Right hindlimb (tissue), 1 donor: ENCODE measurements at places on chromosomes 7 and 10.

DNA sequence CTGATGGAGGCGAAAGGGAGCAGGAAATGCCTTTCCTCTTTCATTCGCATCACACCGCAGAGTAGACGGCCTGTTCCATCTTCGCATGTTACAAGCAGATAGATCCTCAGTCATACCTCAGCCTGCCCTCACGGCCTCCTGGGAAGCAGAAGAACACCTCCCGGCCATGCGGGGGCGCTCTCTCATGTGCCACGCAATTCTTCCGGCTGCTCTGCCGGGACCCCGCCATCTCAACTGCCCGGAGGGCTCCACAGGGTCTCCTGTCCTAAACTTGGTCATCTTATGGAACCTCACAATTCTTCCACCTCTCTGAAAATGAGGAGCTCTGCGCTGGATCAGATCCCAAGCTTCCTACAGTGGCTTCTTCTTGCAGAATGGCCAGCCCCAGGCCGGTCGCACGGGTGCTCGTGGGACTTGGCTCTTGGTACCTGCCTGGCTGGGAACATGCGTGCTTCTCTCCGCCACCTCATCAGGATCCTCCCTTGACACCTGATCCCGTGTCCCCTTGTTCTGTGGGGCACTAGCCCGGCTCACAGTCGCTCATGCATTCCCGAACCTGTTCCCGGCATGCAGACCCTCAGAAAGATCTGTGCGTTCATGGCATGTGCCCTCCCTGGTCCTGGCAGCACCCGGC lies 262.8 kb upstream of the SHH start:
- no peak for DNase-seq

DNA sequence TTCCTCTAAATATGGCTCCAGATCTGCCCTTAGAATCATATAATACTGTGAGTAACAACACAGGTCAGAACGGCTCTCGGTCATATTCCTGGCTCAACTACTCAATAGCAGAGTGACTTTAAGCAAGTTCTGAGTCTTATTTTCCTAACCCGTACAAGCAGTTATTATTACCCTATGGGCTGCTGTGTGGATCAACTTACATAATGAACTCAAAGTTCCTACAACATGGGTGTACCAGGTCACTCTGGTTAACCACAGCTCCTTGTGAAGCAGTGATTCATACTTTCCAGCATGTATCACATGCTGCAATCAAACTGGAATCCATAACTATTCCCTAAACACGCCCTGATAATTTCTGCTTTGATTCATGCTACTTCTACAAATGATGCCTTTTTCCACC lies 107.3 kb downstream of the LRRN3 start:
- no peak for DNase-seq

DNA sequence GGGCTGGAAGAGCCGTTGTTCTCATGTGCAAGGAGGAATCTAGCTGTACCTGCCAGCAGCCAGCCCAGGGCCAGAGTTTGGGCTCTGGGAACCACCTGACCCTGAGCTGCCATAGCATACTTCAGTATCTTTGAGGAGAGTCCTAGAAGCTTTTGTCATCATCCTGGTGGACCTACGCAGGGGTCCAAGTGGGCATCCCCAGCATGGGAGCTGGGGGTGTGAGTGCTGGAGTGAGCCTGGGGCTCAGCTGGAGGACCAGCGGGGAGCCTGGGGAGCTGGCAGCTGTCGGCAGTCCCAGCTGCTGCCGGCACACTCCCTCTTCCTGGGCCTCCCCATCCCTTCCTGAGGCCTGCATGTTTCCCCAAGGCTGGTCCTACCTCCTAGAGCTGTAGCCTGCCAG lies 32.5 kb downstream of the C10orf105 start:
- DNase-seq, result no peak

- DNase-seq, result no peak
These were observed 68.5 kb downstream of the CDC14C start for GRCh38 chr7:48992816-48993215.

DNA sequence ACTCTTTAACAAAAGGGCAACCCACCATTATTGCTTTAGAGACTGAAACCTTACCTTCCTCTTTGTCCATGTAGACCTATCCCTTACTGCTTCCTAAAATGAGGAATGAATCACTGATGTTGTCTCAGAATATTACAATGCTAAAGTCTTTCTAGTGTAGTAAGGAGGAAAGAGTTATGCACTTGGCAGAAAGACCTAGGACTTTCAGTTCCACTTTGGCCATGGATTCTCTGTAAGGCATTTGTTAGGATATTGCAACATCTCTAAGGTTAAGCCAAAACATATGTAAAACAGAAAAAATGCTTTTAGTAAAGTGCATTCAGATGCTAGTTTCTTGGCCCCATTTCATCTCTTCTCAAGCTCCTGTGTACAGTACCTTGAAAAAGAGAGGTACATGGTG lies 230.9 kb downstream of the PARD3 start:
- no peak for DNase-seq

- no peak for DNase-seq
These were observed 308.4 kb downstream of the ZNF248 start for GRCh38 chr10:37549054-37549453.

- no peak for DNase-seq
These were observed 333.8 kb downstream of the BBS9 start for GRCh38 chr7:33463131-33463530.

GRCh38 chr7:150323682-150324372 lies 482 bp upstream of the ACTR3C start:
- DNase-seq, result no peak

DNA sequence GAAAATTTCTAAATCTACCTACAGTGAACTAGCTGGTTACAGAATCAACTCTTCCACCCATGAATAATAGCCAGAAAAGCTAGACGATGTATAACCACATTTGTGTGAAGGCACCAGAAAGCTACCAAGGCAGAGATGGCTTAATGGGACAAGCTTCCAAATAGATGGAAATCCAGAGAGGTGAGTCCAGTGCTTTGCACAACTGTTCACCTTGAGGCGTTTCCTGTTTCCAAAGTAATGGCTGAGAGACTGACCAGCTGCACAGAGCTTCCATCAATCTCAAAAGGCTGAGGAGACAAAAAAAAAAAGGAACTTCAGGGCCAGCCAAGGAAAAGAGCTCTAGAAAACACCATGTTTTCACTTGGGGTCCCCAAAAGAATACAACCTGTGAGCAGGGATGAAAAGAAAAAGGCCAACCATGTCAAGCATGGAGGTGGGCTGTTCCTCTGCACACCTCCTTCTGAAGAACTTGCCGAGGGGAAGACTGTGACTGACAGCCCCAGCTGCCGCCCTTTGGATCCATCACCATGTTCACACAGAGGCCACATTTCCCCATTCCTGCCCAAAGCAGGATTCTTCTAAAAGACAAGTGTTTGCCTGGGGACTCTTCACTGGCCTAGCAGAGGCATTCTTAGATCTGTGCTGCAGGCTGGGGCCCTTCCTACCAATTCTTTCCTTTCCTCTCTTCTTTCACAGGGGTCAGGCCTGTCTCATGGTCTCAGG lies 72.9 kb downstream of the ARHGAP21 start:
- no peak for DNase-seq

GRCh38 chr7:142481548-142481947 lies 223.7 kb upstream of the PRSS58 start:
- DNase-seq, result no peak

- no peak for DNase-seq
These were observed 36.5 kb upstream of the MMD2 start for GRCh38 chr7:4995429-4995969.

DNA sequence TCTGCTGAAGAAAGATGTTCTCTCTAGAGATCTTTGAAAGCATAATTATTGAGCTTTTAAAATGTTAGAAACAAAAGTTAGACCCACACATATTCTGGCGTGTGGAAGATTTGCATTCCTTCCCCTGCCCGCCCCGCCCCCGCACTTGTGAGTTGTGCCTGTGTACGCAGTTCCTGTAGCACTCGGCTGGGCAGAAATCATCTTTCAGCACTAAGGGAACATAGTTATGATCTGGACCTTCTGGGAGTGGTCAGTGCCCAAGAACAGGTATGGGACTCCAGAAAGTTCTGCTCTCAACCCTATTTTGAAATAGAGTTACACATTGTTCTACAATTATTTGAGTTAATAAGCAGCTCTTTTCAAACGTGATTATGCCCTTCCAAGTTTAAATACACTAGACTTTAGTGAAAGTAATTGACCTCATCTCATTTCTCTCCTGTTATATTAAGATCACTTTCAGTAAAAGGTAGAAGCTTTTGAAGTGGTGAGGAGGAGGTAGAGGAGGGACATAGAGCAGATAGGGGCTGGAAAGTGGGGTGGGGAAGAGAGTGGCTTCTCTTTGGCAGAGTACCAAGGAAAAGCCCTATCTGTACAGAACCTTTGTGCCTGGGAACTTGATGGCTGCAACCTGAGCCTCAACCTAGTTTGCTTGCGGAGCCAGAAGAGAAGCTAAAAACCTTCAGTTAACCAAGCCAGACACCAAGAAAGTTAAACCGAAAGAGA lies 5.7 kb downstream of the BLVRA start:
- DNase-seq, result no peak
